ENCODE measurements at places on chromosomes 13 and 19. TPM values are rescaled to one million over a fixed set of nuclear protein-coding genes. Genes with fewer than 3 reads are reported as not detected.

GIPR gene
- 0.38 TPM for total RNA-seq

PALM3 gene
- 0.99 TPM for total RNA-seq

FXYD1 gene
- total RNA-seq = not detected

LHB gene
- not detected for total RNA-seq

ZNF181 gene
- total RNA-seq = 18.6 TPM

UHRF1 gene
- total RNA-seq = 228 TPM

CADM4 gene
- 3.1 TPM for total RNA-seq

WDR62 gene
- total RNA-seq = 19.8 TPM

NALCN gene
- total RNA-seq = 0.68 TPM

FFAR3 gene
- total RNA-seq = not detected

VSIG10L gene
- total RNA-seq = 0.10 TPM

CKAP2 gene
- 120 TPM for total RNA-seq

ZGLP1 gene
- total RNA-seq = 2.1 TPM

IGSF23 gene
- total RNA-seq = not detected

THSD1 gene
- 9.9 TPM for total RNA-seq

KLK13 gene
- not detected for total RNA-seq

MISP gene
- total RNA-seq = 0.41 TPM

APOC4 gene
- total RNA-seq = not detected

PSG3 gene
- not detected for total RNA-seq

RUBCNL gene
- total RNA-seq = 1.8 TPM

CEACAM8 gene
- total RNA-seq = not detected

TEAD2 gene
- 72.1 TPM for total RNA-seq

TMPRSS9 gene
- total RNA-seq = 0.04 TPM

SIGLEC11 gene
- 2.7 TPM for total RNA-seq

MEDAG gene
- total RNA-seq = 52.1 TPM

AMER2 gene
- not detected for total RNA-seq

TICAM1 gene
- total RNA-seq = 1.4 TPM

C19orf38 gene
- total RNA-seq = not detected

TYROBP gene
- total RNA-seq = not detected

TNNI3 gene
- 2.4 TPM for total RNA-seq

OLFM2 gene
- total RNA-seq = not detected

MBD3L3 gene
- total RNA-seq = not detected

MTRF1 gene
- total RNA-seq = 22.5 TPM

PRR12 gene
- total RNA-seq = 6.1 TPM

PCDH9 gene
- total RNA-seq = 4.2 TPM

CYP2A7 gene
- not detected for total RNA-seq

CLEC17A gene
- 0.04 TPM for total RNA-seq

CDX2 gene
- not detected for total RNA-seq

KLK6 gene
- total RNA-seq = not detected

KISS1R gene
- total RNA-seq = 0.08 TPM

S1PR5 gene
- 2.4 TPM for total RNA-seq

SPPL2B gene
- total RNA-seq = 14.3 TPM

TMC4 gene
- total RNA-seq = not detected

PLEKHG2 gene
- 27.9 TPM for total RNA-seq

ZFP36 gene
- total RNA-seq = 2.4 TPM

KASH5 gene
- total RNA-seq = not detected

ZNF681 gene
- total RNA-seq = 7.4 TPM

CGB8 gene
- not detected for total RNA-seq

ZNF577 gene
- 10.0 TPM for total RNA-seq

CD79A gene
- total RNA-seq = 0.61 TPM

ZNF616 gene
- 10.8 TPM for total RNA-seq

CKM gene
- 3.9 TPM for total RNA-seq

All from SJCRH30 (cell line).